BE2C (cell line): ENCODE measurements at places on chromosomes 6 and 20.

DNA sequence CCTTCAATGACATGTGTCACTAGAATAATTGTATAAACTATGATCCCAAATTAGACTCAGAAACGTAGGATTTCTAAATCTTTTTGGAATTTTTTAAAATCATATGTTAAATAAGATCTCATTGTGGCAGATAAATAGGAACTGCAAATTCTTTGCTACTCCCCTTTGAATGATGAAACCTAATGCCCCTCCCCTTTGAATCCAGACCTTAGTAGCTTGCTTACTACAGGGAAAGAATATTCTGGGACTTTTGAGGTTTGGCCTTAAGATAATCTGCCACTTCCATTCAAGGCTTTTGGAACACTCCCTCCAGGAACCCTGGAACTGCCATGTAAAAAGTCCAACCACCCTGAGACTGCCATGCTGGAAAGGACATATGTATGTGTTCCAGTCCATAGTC lies 7.1 kb downstream of the TDP2 start:
- DNase-seq: no peak

- DNase-seq: no peak
Measured at GRCh38 chr6:158068893-158069799, 87.5 kb downstream of the SYNJ2 start.

- no peak for DNase-seq
Measured at GRCh38 chr6:99780556-99780885, 173.9 kb downstream of the PRDM13 start.

DNA sequence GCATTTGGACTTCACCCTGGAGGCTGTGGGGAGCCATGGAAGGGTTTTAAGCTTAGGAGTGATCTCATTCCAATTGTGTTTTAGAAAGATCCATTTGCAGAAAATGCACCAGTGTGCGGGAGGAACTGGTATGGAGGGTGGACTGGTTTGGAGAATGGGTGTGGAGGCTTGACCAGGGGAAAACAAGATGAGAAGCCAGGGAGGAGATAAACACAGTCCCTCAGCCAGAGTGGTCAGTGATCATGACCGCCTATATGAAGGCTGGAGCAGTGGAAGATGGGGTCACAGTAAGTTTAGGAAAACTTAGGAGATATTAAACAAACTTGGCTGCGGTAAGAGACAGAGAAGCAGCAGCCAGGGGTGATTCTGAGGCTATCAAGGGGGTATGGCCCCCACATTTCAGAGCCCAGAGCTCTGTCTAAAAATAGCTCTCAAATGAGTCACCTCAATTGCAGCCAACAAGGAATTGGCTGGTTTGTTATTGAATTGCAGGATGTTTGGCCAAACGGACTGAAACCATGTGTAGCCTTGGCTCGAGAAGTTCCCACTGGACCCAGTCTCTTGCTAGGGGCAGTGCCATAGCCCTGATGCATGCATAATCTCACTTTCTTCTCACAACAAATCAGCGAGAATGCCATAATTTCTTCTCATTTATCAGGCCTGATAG lies 159.9 kb upstream of the TOP1 start:
- no peak for DNase-seq

DNA sequence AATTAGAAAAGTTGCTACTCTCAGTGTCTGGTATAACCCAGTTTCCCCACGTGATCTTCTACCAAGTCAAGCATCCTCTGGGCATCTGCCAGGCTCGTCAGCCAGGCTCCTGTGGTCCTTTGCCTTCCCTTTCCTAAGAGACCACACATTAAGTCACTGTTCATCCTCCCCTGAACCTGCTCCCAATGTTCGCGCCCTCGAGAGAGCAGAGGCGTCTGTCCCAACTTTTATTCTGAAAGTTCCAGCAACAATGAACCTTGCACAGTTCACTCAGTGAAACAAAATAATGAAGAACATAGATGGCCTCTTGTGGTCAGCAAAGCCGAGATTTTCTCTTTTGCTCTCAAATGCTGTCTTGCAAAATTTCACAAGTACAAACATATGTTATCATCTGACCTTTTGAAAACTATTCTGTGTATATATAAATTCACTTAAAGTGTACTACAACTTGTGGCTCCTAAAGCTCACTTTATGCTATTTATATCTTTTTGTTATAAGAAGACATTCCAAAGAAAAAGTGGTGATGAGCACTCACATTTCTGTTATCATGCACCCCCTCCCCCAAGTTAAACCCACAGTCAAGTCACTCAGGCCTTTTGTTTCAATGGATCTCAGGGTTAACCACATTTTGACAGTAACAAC lies 39.2 kb upstream of the NHSL1 start:
- DNase-seq: no peak

GRCh38 chr6:55011034-55011433 lies 163.3 kb upstream of the HCRTR2 start:
- no peak for DNase-seq

GRCh38 chr20:3167738-3168078 lies 5.6 kb downstream of the LZTS3 start:
- no peak for DNase-seq

DNA sequence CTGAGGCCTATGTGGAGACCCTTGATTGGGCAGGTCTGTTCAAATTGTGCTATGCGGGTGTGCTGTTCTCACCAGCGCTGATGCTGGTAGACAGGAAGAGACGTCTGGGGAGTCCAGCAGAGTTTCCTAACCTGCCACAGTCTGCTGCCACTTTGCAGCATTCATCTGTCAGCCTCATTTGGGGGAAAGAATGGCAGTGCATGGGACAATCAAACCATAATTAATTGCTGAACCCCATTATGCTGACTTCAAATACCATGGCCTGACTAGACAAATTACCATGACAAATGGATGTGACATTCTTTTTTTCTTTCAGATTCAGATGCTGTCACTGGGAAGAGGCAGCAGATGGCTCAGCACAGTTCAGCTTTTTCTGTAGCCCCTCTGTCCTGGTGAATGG lies 171.4 kb upstream of the SYNDIG1 start:
- DNase-seq: no peak

DNA sequence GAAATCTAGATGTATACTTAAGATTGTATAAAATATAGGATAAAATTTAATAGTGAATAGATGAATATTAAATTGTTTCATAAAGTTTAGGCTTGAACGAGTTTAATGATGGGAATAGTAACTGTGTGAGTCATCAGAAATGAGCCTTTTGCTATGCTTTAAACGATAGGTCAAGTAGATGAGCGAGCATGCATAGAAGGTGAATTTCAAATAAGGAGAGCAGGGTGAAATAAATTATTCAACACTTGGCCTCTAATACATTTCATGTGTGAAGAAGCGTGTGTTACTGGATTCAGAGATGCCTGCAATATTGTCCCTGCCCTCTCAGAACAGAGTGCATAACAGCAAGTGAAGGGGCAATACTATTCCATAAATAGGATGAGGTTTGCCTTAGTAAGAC lies 74.4 kb upstream of the EYA4 start:
- DNase-seq: no peak

DNA sequence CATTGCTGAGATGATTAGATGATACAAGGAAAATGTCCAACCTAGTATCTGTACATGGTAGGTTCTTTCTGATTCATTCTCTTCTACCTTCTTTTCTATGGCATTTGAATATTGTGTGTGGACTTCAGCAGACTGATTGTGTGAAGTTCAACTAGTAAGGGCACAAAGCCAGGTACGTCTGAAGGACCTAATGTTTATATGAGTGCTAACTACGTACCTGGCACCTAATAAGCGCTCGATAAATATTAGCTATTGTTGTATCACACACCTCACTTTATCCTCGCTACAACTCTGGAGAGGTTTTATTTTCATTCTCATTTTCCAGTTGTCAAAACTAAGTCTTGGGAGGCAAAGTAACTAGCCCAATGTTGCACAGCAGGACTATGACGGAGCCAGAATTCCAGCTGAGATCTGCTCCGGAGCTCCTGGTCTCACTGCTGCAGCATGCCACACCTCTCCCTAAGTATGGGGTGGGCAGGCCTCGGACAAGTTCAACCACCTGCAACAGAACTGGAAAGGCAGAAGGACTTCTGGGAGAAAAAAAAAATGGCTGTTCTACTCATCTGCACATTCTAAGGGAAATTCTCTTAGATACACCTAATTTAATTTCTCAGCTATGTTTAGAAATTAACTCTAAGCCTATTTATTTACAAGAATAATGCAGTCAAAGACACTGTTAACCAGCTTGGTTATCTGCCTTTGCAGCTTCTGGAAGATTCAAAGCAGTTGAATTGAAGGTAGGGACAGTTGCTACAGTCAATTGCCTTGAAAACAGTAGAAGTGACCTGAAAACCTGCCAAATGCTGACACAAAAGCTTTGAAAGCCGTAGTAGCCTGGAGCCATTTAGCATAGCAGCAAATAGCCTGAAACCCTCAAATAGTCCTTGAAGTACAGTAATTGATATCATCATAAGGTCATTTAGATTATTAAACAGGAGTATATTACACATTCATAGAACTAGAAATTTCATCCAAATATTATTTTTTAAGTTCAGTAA lies 165.0 kb downstream of the PDE7B start:
- DNase-seq: no peak

GRCh38 chr6:158764926-158765325 lies 54.2 kb downstream of the EZR start:
- no peak for DNase-seq

- DNase-seq: no peak
Measured at GRCh38 chr6:138863321-138863720, 67.4 kb downstream of the ECT2L start.

- DNase-seq: no peak
Measured at GRCh38 chr6:20835315-20836010, 301.2 kb downstream of the CDKAL1 start.

- no peak for DNase-seq
Measured at GRCh38 chr20:51434580-51435247, 107.8 kb downstream of the NFATC2 start.

GRCh38 chr6:45590696-45591184 lies 213.0 kb upstream of the SUPT3H start:
- DNase-seq: no peak

- DNase-seq: no peak
Measured at GRCh38 chr20:55761100-55761499, 244.2 kb downstream of the CBLN4 start.

GRCh38 chr20:37564388-37565133 lies 36.9 kb upstream of the BLCAP start:
- peak; percentile 72 for DNase-seq

DNA sequence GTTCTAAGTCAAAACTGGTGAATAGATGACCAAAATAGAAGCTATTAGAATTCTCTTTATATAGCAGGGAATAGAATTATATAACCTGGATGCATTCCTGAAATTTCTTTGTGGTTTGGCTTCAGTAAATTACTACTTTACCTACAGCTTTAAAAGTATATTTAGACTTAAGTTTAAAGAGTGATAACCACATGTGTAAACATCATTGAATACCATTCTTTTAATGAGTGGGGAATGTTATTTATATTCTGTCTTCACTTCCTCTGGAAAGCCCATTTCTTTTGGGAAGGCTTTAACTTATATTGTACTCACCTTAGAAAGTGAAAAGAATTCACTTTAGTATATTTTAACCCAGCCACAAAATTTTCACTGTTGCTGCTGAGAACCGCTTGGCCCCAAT lies 39.1 kb downstream of the PLEKHG1 start:
- DNase-seq: no peak

DNA sequence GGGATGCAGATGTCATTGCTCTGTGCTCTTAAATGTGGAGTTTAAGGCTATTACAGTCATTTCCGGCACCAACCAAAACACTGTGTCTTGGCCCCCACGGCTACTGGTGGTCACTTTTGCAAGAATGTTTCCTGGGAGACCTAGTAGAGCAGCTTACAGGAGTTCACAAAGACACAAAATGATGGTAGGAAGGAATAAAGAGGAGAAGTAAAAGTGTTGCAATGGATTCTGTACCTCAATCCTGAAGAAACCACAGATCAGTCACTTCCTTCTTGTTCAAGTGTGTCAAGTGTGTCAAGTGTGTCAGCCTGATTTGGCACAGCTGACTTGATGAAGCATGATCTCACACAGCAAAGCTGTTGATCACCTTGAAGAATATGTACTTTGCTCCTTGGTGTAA lies 344.0 kb downstream of the PLCB1 start:
- DNase-seq: no peak

DNA sequence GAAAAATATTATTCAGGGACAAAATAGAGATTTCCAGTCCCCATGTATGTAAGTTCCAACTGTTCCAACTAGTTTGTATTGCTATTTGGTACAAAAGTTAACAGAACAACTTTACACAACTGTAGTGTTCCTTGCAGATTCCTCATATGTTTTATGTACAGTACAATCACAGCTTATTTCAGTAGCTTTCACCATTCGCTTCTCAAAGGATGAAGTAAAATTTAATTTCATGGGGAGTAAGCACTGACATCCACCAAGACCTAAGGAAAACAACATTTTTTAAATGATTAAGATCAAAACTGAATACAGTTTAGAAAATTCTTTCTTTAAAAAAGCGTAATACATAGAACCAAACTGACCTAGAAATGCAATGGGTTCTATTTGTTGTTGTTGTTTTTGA lies 24.6 kb downstream of the ZNF217 start:
- DNase-seq: no peak

DNA sequence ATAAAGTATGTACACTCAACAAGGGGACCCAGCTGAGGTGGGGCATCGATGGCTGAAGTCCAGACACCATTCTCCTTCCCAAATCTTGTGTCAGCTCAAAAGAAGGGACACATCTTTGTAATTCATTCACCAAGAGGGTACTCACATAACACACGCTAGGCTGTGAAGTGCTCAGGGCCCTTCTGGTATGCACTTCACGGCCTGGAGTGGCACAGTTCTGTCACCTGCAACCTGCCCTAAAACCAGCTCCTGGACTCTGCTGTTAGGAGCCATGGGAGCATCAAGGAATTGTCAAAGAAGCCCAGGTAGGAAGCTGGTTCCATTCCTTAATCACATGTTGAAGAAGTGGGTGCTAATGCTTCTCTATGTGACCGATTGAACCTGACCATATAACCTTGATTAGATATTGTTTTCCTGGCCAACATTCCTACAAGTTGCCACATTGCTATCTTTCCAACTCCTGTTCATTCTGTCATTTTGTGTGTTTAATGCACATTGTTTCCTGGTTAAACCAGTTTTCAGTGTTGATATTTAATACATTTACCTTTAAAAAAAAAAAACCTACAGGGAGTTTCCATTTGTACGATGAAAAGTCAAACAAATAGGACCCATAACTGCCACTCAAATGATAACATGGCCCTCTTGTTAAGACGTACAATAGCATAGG lies 127.3 kb downstream of the TNFRSF21 start:
- DNase-seq: no peak
